Stimulated activated CD4-positive, alpha-beta T cell treated with anti-CD3 and anti-CD28 coated beads, TNF-alpha, amount 100 ng/mL, for 24 hours (primary cell): ENCODE measurements at places on chromosomes 7 and 10.

DNA sequence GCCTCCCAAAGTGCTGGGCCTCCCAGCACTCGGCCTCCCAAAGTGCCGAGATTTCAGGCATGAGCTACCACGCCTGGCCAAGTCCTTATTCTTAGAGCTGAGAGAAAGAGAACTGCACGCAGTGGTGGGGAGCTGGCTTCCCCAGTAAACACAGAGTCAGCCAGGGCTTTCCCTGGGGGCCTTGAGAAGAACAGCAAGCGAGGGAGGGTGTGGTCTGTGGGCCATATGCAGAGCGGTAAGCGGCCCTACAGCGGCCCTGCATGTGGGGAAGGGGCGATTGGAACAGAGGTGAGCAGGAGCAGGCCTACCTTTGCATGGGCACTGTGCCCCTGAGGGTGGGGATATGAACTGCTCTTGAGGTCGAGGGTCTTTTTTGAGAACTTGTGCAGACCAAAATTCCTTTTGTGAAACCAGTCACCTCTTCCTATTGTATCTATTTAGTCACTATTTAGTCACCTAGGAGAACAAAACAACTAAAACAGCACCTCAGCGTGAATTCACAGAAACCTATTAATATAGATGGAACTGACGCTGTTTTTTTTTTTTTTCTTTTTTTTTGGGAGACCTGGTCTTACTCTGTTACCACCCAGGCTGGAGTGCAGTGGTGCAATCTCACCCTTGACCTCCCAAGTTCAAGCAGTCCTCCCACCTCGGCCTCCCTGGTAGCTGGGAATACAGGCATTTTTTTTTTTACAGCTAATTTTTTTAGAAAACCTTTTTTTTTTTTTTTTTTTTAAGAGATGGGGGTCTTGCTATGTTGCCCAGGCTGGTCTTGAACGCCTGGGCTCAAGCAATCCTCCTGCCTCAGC, 36.9 kb upstream of the SH2D4B start:
- peak; percentile 51 for DNase-seq

- DNase-seq = no peak
These were observed 2.4 kb downstream of the TMEM72 start for GRCh38 chr10:44913350-44914081.

GRCh38 chr10:93138113-93138870, 64.6 kb downstream of the CYP26A1 start:
- no peak for DNase-seq

- DNase-seq = no peak
These were observed 42.4 kb downstream of the P4HA1 start for GRCh38 chr10:73054286-73054685.

- DNase-seq = no peak
These were observed 43.2 kb downstream of the CCNY start for GRCh38 chr10:35379226-35380137.

GRCh38 chr10:102613286-102613685, 31.0 kb upstream of the TRIM8 start:
- no peak for DNase-seq

DNA sequence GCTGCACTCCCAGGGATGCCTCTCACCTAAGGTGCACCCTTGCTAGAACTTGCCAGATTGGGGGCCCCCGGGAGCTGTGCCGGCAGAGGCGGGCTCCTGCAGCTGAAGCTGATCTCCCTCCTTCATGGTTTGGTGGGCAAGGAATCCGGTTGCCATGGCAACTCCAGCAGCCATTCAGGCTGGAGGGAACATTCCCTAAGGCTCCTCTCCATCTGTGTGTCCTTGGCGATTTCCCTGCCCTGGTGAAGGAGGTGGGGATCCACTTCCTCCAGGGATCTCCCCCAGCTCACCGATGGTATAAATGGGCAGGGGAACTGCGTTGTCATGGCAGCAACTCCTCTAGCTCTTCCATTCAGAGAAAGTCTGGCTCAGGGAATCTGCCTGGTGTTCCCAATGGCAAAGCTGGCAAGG, 49.6 kb upstream of the GPR158 start:
- no peak for DNase-seq

- no peak for DNase-seq
These were observed 307.4 kb downstream of the WDR37 start for GRCh38 chr10:1363446-1364121.

- no peak for DNase-seq
These were observed 88.3 kb downstream of the ARMH3 start for GRCh38 chr10:101967713-101968112.

DNA sequence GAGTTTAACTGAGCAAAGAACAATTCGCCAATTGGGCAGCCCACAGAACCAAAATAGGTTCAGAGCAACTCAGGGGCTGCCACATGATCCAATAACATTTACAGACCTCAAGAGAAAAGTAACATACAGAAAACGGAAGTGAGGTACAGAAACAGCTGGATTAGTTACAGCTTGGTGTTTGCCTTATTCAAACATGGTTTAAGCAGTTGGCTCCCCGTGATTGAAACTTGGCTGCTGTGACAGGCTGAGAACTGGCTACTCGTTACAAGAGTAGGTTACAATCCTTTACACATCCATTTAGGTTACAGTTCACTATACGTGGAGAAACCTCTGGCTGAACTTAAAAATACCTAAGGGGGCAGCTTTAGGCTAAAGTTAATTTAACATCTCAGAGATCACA, 673.1 kb upstream of the PHF14 start:
- DNase-seq = no peak

- DNase-seq = no peak
These were observed 176.2 kb downstream of the GALNT17 start for GRCh38 chr7:71308096-71308495.

DNA sequence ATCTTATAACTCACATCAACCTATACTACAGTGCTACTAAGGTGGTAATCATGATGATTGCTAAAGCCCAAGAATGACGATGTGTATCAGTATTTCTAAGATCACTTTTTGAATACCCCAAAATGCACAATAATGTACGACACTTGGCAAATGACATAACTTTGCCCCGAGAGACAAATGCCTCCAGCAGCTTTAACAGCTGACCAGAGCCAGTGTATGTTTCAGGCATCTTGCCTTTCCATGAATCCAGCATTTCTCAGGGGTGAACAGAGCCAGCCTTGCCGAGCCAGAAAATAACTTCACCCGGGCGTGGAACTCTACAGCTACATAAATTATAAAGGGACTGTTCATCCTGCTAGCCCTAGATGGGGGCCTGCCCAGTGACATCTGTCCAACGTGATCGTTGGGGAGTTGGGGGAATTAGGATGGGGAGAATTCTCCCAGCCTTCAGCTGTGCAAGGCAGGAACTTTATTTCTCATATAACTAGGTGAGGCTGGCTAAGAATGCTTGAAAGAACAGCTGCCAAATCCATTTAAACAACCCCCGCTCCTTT, 1.8 kb downstream of the IGFBP3 start:
- DNase-seq = no peak

- DNase-seq = peak; percentile 51
These were observed 15.4 kb downstream of the ACSL5 start for GRCh38 chr10:112389271-112389822.

- DNase-seq = no peak
These were observed 266.0 kb upstream of the PITRM1 start for GRCh38 chr10:3438606-3439005.

- no peak for DNase-seq
These were observed 125.4 kb downstream of the KCNMA1 start for GRCh38 chr10:77512219-77512578.
